ENCODE measurements at places on chromosomes 1 and 21.
A peak's percentile ranks its signal among the peaks of the same experiment; 100 is the strongest.

DNA sequence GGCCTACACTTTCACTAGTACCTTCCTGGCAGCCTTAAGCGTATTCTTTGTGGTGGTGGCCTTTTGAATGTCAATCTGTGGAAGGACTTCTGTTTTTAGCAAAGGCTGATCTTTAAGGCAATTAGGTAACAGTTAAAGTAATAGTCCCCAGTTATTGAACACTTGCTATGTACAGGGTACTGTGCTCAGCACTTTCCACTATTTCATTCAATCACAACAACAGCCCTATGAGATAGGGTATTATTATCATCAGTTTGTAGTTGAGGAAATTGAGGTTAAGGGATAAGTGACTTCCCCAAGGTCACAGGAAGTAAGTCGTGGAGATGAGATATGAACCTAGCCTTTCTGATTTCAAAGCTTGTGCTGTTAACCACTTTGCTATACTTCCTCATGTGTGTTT, 185.7 kb downstream of the ST6GALNAC3 start:
- DNase-seq, result no peak

- DNase-seq, result peak; percentile 8
Observed at GRCh38 chr1:41713557-41714327, 205.0 kb downstream of the HIVEP3 start.

GRCh38 chr1:15168479-15168878, 14.9 kb downstream of the TMEM51 start:
- no peak for DNase-seq

DNA sequence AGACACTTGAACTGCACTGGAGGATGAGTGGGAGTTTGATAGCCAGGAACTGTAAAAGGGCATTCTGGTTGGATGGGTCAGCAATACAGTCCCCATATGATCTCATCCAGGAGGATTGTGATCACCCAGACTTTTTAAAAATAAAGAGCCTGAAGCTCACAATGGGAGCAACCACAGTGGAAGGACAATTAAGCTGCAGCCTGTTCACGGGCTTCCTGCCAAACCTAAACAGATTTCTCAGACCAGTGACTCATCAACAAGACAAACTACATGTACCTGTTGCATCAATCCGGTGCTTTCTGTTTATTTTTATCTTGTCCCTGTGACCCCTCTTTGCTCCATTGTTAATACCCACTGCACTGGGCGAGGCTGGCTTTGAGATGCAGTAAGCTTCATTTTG, 52.3 kb downstream of the PAPPA2 start:
- DNase-seq, result no peak

Measured in NCI-H187 (cell line).